ENCODE measurements at places on chromosomes 4 and X.

GRCh38 chrX:29461039-29461438 is 754.3 kb upstream of the MAGEB2 start:
- DNase-seq, result no peak

DNA sequence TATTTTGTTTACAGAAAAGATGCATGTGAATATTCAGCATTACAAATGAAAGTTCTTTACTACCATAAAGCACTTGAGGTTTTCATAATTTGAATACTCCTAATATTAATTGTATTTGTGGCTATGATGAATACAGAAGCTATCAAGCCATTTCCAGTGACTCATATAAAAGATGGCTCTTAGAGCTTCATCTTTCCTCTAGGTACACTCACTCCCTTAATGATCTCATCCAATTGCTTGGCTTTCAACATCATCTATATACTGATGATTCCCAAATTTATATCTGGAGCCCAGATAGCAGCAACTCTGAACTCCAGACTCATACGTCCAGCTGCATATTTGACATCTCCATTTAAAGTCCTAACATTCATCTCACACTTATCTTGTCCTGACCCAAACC is 183.4 kb upstream of the FAM241A start:
- DNase-seq, result no peak

DNA sequence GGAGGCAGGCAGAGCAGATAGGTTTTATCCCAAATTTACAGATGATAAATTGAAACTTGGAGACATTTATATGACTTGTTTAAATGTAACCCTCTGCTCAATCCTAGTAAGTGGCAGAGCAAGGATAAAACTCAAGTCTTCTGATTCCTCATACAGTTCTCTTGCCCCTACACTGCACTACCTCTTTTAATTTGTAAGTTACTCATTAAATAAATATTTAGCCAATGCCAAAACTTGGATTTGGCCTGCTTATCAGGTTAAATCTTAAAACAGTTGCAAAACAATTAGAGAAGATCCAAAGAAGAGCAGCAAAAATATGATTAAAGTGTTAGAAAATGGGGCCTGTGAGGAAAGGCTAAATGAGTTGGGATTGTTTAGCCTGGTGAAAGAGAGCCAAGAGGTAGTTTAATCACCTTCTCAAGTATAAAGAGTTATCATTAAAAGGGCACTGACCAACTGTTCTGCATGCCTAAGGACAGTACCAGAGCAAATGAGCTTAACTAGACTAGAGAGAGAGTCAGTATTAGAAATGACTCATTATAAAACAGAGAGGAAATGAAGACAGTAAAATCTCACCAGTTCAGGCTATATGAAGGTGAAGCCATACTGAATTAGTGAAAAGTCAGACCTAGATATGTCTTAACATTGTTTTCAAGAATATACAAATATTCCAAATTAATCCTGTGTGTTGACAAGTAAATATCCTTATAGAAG is 146.3 kb downstream of the GRIA3 start:
- DNase-seq, result no peak

GRCh38 chr4:20046179-20046578 is 205.5 kb upstream of the SLIT2 start:
- DNase-seq, result no peak

- DNase-seq, result no peak
Observed at GRCh38 chr4:161816958-161817357, 346.8 kb downstream of the FSTL5 start.

DNA sequence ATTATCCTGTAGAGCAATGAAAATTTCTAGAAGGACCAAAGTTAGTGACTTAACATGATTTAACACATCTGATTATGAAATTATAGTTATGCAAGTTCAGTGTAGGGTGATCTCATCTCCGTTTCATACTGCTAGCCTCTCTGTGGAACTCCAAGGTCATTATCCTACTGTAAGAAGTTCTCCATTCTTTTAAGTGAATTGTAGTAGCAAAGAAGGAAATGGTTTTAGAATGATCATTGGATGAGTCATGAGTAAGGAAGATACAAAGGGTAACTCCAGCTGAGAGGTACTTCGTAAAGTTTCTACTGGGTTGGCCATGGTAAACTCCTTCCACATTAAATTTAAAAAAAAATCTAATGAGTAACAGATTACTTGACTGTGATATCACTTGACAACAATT is 215.0 kb upstream of the GIMD1 start:
- no peak for DNase-seq
